GM20000 (cell line): ENCODE measurements at places on chromosomes 1 and 21.
A peak's percentile ranks its signal among the peaks of the same experiment; 100 is the strongest.

GRCh38 chr1:231597971-231598370 is 28.6 kb upstream of the DISC1 start:
- DNase-seq: no peak

- no peak for DNase-seq
Measured at GRCh38 chr1:38285807-38286530, 239.4 kb upstream of the POU3F1 start.

GRCh38 chr1:196078691-196079090 is 529.5 kb downstream of the KCNT2 start:
- DNase-seq: no peak

GRCh38 chr1:154223621-154224020 is 2.9 kb downstream of the UBAP2L start:
- DNase-seq: no peak

DNA sequence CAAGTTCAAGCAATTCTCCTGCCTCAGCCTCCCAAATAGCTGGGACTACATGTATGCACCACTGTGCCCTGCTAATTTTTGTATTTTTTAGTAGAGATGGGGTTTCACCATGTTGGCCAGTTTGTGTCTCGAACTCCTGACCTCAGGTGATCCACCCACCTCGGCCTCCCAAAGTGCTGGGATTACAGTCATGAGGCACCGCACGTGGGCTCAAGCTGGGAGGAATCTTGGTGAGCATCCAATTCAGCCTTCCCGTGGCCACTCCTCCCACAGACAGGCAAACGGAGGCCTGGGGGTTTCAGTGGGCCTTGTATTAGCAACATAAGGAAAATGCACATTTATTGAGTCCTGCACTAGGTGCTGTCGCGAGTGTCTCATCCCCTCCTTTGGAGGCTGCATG is 24.5 kb upstream of the VWA5B1 start:
- no peak for DNase-seq

- DNase-seq: no peak
Measured at GRCh38 chr1:54872036-54872331, 15.0 kb downstream of the DHCR24 start.

DNA sequence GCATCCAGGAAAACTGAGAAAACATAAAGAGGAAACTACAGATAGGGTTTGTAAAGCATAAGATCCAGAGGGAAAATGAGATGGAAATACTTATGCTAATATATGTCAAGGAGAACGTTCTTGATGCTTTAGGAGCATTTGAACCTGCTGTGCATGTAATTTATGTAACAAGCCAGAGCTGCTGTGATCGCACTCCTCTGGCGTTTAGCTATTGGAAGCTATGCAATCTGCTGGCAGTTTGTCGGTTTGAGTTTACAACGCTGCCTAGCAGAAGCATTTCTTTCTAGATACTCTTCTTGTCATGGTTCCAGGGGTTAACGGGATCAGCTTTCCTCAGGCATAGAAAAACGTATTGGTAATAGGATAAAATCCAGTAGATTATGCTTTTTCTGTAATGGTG is 182.7 kb downstream of the KCNH1 start:
- no peak for DNase-seq

GRCh38 chr1:219576931-219577730 is 35.8 kb downstream of the ZC3H11B start:
- DNase-seq: no peak

DNA sequence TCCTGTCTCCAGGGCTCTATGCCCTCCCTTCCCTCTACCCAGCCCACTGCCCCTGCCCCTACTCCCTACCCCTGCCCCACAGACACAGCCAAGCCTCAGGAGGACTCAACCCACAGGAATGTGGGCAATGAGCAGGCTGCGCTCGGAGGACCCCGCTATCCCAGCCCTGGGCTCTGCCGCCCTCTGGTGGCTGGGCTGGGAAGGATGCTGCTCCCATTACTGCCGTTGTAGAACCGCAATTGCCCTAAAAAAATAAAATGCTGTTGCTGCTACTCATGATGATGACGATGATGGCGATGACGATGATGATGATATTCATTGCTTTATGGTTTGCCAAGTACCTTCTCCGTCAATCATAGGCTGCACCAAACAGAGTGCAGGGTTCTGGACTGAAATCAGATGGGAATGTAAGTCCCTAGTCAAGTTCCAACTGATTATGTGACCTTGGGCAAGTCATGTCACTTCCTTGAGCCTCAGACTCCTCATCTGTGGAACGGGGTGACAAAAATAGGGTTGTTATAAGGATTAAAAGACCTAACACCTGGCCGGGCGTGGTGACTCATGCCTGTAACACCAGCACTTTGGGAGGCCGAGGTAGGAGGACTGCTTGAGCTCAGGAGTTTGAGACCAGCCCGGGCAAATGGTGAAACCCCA is 24.6 kb downstream of the ARHGEF19 start:
- peak; percentile 84 for DNase-seq

DNA sequence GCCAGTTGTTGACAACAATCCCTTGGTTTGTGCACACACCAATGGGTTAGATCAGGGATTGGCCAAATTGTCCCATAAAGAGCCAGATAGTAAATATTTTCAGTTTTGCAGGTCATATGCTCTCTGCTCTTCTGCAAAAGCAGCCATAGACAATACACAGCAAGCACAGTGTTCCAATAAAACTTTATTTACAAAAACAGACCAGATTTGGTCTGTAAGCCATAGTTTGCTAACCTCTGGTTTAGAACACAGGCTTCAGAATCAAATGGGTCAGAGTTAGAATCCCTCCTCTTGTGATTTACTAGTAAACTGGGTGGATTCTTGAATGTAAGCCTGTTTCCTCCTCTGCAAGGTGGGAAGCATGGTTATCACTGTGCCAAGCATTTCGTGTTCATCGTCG is 65.3 kb upstream of the EFHD2 start:
- DNase-seq: no peak

GRCh38 chr1:159429074-159429861 is 2.7 kb upstream of the OR10J4 start:
- DNase-seq: no peak

DNA sequence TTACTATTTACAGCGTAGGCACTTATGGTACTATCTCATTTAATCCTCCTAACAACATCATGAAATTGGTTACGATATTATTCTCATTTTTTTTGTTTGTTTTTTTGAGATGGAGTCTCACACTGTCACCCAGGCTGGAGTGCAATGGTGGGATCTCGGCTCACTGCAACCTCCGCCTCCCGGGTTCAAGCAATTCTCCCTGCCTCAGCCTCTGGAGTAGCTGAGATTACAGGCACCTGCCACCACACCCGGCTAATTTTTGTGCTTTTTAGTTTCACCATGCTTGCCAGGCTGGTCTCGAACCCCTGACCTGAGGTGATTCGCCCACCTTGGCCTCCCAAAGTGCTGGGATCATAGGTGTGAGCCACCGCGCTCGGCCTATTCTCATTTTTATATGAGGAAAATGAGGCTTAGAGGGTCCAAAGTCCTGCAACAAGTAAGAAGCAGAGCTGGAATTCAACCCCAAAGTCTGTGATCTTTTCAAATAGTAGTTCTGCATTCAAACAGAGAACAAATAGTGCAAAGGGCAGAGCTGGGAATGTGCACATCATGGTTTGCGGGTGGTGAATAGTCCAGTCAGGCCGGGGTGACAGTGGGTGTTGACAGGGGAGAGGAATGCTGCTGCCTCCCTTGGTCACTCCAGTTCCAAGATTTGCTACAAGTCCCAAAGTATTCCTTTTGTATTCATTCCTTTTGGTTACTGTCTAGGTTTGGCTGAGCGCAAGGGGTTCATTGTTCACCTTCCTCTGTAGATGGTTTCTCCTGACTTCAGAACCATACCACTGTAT is 4.6 kb downstream of the PRUNE1 start:
- DNase-seq: no peak

DNA sequence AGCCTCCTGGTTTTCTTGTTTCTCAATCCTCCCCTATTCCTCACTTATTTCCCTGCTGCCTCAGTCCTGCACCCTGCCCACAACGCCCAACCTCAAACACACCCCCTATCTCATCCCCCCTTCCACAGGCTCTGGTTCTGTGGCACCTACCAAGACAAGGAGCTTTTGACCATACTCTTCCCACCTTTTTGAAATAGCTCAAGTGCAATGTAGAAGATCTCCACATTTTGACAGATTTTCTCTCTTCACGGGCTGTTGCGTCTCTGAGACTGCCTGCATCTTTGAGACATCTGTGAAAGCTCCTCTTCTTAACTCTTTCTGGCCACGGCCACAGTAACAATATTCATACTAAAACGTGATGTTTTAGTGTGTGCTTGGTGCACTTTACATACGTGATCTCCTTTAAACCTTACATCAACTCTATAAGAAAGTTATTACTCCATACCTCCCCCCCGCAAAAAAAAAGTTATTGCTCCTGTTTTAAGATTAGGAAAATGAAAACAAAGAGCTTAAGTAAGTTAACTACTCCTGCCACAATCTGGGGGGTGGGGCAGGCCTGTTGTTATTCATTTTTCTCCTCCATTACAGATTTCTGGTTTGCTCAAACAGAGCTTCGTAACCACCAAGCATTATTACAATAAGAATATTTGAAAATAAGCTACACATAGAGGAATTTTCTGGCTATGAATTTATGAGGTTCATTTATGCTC is 1.8 kb upstream of the SERBP1 start:
- no peak for DNase-seq

DNA sequence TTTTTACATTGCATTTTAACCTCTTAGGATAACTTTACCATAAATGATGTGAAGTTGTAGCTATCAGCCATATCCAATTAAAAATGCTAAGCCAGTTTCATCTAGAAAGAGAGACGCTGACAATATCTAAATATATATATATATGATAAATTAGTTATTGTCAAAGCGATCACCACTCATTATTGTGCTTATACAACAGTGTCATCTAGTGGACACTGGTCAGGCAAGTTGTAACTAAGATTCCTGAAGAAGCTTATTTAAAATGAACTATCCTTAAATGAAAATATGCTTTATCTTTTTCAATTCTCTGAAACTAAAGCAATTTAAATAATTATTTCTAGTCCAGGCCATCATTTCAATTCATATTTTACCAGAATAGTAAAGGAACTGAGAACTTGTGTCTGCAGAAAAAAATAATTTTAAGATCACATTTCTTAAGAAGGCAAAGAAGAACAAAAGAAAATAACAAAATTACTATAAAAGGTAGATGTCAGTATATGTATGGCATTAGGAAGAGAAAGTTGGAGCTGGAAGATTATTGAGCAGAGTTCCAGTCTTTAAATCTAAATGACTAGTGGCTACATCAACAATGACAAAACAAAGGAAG is 193.3 kb upstream of the SNX7 start:
- peak; percentile 3 for DNase-seq

GRCh38 chr1:242128951-242129502 is 130.1 kb upstream of the MAP1LC3C start:
- DNase-seq: no peak

DNA sequence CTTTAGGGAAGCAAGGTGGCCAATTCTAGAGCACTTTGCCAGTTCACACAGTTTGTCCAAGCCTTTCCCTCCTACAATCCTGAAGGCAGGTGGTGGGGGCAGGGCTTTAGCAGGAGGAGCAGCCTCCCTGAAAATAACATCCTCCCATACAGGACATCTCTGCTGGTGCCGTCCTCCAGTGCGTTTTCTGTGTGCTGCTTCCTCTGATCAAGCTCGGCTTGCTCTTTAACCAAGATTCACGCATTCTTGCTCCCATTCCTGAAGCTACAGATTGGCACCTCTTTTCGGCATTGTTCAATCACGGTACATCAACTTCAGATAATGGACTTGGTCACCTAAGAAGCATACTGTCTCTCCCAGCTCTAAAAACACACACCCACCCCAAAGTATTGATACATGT is 7.5 kb upstream of the DPT start:
- DNase-seq: no peak

- DNase-seq: no peak
Measured at GRCh38 chr1:30562559-30562958, 160.8 kb downstream of the MATN1 start.

- no peak for DNase-seq
Measured at GRCh38 chr1:37094302-37094701, 60.0 kb upstream of the GRIK3 start.

DNA sequence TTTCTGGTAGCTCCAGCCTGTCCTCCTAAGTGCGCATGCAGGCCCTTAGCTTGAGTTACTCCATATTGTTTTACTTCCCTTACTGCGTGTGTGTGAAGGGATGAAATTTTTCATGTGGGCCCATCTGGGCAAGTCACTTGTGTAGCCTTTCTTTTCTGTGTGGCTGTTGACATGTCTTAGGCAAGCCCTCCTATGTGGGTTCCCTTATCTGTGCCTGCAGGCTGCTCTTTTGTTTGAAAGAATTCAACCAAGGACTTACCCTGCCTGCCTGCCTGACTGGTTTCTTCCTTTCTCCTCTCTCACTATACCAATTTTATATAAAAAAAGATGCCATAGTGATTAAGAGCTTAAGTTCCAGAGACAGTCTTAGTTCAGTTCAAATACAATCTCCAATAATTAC is 249.3 kb downstream of the ATG4C start:
- DNase-seq: no peak

DNA sequence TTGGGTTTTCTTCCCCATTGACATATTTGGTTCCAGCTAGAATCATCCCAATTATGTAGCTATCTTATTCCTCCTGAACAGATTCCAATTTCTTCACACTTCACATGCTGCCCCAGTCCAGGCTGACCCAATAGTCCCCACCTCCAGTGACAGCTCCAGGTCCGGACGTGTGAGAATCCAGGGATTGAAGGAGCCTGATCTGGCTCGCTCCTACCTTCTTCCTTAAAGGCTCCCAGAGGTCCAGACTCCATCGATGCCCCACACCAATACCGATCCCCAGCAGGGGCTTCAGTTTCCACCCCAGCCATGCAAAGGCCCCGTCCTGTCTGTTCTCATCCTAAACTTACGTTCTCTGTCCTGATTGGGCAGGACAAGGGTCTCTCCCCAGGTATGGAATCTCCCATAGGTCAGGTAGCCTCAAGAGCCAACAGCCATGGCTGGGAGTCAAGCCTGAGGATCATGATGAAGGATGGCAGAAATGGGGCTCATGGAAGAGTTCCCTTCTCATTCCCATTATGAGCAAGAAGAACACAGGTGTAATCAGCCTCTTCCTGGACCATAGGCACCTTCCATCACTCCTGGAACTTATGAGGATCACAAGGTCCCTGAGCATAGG is 20.4 kb upstream of the SLAMF9 start:
- DNase-seq: no peak

- no peak for DNase-seq
Measured at GRCh38 chr1:91124989-91125417, 103.2 kb upstream of the ZNF644 start.
